GM12891 (cell line): ENCODE measurements at places on chromosomes 2 and 18.

- DNase-seq, result no peak
Observed at GRCh38 chr2:223086370-223086981, 34.5 kb downstream of the KCNE4 start.

- DNase-seq, result no peak
Observed at GRCh38 chr2:118846953-118847761, at the start of gene EN1. Gene EN1, minus strand, starts transcription at chr2:118847648. Its CDS starts 481 bp downstream, at chr2:118847167.

GRCh38 chr2:147110317-147110716 is 734.5 kb upstream of the ACVR2A start:
- DNase-seq, result no peak

DNA sequence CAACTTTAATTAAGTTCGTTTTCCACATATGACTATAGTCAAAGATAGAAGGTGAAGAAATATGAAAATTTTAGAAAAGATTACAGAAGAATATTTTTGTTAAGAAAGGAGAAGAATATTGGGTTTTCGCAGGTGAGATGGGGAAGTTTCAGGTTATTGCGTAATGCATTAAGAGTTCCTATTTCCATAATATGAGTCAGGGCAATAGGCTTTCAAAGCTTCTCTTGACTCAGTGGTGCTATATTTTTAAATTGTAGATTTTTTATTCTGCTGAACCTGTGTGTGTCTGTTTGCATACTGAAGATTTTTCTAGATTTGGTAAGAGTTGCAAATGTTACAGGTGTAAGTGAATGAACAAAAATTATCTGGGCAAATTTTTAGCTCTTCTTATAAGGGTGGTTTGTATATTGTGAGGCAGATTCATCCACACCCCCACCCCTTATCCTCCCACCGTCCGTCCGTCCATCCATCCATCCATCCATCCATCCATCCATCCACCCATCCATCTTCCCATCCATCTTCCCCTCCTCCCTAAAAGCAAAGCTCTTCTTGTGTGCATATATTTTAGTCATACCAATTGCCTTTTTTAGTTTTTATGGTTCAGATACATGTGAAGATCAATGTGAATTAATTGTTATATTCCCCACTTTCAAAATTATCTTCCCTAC is 69.6 kb downstream of the MYO1B start:
- no peak for DNase-seq

DNA sequence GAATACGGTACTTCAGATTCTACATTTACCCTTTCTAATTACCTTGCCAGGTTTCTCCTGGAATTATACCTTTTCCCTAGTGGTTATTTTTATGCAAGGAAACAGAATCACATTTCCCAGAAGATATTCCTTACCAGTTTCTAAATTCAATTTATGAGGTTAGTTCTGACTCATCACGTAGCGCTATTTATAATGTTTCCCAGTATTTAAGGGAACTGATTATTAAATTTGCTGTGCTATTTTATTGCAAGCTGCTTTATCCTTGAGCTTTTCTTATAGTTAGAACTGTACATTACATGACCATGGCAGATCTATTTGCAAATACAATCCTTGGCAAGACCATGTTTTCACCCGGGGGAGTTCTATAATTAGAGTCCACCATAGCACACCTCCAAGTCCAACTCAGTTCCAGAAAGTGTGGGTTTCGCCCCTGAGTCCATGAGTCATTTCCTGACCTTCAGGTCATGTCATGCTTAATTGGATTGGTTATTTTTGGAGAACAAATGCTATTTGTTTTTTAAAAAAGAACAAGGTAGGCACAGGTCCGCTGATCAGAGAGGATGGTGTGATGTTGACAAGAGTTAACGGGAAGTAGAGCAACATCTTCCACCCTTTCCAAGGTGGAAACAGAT is 126.6 kb downstream of the ZNF532 start:
- no peak for DNase-seq

DNA sequence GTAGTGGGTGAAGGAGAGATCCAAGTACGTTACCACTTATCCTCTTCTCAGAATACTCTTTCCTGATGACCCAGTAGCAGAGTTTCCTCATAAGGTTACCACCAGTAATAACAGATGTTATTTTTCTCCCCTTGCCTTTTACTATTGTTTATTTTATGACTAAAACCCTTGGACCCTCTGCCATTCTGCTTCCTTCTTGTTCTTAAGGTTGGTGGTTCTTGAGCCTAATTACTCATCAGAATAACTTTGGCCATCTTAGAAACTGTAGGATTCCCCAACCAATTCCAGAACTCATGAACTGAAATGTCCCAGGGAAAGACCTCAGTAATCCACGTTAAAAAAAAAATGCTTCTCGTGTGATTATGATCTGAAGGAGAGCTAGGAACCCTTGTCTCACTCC is 64.9 kb downstream of the CHST9 start:
- no peak for DNase-seq

DNA sequence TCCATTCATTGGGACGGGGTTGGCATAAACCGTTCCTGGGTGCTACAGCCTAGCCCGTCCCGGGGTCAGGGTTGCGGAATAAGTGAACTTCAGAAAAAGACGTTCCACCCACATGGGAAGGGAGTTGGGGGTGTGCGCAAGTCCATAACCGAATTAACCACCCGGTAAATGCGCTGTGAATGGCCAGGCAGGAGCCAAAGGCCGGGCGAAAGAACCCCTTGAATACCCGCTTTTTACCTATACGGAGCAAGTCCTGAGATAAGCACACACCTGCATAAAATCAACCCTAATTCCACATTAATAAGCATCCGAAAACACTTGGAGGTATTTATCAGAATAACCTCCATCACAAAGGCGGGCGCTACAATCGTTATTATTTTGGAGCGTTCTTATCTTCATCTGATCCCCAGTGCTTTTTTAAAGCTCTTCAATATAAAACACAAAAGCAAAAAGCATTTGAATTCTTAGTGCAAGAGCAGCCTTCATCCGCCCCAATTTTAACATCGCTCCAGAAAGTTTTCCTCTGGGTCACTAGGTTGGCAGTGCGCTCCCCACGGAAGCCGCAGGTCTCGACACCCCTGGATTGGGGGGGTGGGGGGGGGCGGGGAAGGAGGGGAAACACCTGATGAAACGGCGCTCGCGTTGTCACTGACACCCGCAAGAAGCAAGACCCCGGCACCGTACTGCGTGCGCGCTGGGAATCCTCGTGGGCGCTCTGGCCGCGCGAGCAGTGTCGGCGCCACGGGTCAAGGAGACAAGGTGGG is 1.2 kb downstream of the SATB2 start:
- no peak for DNase-seq

GRCh38 chr2:37669446-37669845 is 2.0 kb downstream of the CDC42EP3 start:
- DNase-seq, result no peak

GRCh38 chr2:7007846-7008741 is 90.9 kb downstream of the RNF144A start:
- DNase-seq, result no peak

GRCh38 chr2:15006667-15007066 is 374.1 kb downstream of the LRATD1 start:
- DNase-seq, result no peak

DNA sequence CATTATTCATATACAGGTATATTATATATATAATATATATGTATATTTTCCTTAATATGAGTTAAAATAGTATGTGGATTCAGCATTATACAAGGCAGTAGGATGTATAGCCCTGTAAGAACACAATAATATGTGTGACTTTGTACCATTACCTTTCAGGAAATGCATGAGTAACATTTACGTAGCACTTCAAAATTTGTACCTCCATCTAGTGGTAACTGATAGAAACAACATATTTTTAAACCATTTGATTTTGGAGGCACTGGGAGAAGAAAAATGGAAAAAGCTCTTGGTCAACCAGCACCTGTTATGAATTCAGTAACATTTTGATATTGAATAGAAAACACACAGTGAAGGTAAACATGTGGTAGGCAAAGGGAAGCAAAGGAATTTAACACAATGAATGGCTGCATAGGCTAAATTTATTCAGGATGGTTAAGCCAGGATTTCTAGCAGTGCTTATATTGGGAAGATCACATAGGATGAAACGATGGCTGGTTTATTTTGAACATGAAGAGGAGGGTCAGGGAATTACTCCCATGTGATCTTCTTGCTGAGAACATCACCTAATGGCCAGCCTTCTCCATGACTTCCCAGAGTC is 565.5 kb downstream of the CCDC85A start:
- DNase-seq, result no peak

DNA sequence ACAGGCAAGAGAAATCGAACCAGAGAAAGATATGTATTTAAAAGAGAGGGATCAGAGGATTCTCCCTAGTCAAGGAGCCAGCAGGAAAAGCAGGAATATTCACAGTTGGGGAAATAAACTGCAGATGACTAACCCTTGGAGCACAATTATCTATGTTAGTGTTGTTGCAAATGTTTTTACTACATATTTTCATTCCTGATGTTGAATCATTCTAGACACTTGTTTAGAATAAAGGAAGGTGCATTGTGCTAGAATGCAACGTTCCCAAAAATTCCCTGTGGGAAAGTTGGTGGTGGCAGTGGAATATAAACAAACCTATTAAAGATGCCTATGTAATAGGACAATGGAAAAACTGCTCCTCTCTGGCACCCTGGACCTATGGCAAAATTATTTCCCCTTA is 63.3 kb downstream of the DTNA start:
- DNase-seq, result no peak

- DNase-seq, result no peak
Observed at GRCh38 chr2:112342067-112342550, 66.7 kb downstream of the ZC3H6 start.

- DNase-seq, result no peak
Observed at GRCh38 chr2:56500317-56500716, 316.5 kb downstream of the CCDC85A start.

GRCh38 chr18:62717169-62717924 is 2.0 kb downstream of the PHLPP1 start:
- no peak for DNase-seq

DNA sequence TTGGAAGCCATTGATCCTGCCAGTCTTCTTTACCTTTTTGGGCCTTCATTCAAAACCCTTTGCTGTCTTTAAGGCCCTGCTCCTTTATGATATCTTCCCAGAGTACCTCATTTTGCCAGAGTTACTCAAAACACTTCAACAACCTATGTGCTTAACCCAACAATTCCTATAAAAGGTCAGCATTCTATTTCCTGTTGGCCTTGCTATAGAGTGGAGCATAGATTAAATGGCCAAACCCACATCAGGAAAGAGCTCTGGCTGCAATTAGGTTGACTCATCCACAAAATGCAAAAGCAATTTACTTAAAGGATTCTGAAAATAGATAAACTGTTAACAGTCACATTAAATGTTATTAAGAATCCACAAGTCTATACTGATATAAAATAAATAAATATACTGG is 21.2 kb downstream of the MRPL33 start:
- DNase-seq, result no peak

DNA sequence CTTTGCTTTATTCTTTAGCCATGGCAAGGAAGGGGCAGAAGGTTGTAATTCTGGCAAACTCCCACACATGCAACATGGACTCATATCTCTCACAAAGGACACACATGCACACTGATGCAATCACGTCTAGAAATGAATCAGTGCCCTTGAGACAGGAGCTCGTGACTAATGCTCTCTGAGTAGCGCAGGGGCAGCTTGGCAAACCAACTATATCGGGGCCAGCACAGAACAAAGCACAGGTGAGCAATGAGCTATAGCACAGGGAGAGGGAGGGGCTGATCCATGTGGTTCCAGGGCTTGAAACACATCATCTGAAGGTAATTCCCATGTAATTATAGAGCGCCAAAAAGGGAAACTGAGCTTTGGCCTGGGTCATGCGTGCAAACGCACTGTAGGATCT is 165.2 kb upstream of the KLF7 start:
- DNase-seq, result no peak

DNA sequence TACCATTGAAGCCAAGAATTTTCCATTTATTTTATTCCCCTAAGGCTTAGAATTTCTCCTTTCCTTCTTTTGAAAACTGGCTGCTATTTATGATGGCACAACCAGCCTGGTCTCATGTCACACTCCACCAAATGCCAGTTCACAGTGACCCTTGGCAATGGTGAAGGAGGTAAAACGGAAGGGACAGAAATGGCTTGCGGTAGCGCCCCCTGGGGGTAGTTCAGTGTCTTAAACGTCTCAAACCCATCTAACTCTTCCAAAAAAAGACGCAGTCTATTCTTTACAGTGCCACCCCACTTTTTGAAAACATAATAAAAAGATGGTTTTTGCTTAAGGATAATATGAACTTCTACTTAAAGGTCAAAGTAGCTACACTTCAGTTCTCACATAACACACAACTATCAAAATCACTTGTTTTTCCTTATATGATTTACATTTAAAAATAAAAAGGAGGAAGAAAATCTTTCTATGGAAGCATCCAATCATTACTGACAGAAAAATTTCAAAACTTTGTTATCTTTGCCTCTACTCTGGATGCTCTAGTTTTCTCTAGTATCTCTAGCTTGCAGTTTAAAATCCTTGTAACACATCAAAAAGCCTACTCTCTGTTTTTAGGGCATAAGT is 28.0 kb downstream of the PNO1 start:
- peak; percentile 30 for DNase-seq

DNA sequence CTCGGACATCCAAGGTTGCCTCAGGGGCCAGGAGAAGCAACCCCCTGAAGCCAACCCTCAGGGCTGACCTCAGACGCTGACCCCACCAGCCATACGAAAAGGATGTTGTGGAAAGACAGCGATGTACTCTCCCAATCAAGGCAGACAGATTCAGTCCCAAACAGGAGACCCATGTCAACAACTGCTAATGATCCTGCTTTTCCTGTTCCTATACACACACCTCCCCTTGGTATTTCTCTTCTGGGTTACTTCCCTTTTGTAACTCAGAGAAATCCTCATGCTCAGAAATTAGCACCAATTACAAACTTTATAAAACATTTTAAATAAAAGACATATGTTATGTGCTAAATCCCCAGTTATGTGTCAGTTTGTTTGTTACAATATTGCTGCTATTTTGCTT is 120.8 kb downstream of the PID1 start:
- DNase-seq, result no peak

- no peak for DNase-seq
Observed at GRCh38 chr2:53989210-53989862, 18.5 kb upstream of the PSME4 start.

DNA sequence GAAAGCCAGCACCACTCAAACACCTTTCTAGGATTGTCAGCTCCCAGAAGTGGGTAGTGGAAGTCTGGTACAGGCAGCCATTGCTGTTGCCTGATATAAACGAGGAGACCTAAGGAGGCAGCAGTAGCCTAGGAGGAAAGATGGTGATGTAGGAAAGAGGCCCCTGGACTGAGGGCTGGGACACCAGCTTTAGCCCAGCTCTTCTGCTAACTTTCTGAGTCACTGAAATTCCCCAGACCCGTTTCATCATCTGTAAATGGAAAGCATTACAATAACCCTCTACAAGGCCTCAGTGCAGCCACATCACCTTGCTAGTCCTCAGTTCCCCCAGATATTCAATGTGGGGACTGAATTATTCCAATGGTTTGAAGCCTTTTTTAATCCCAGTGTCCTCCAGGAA is 336.5 kb downstream of the TNS1 start:
- DNase-seq, result no peak

- no peak for DNase-seq
Observed at GRCh38 chr18:2914185-2914880, 67.5 kb downstream of the EMILIN2 start.

- no peak for DNase-seq
Observed at GRCh38 chr2:70789304-70790135, 923 bp downstream of the FIGLA start.
